ENCODE measurements at places on chromosomes 1 and 21.

- DNase-seq, result peak; percentile 21
Measured at GRCh38 chr1:168550971-168551370, 7.2 kb upstream of the XCL2 start.

- DNase-seq, result no peak
Measured at GRCh38 chr21:29271927-29272333, 26.8 kb upstream of the BACH1 start.

DNA sequence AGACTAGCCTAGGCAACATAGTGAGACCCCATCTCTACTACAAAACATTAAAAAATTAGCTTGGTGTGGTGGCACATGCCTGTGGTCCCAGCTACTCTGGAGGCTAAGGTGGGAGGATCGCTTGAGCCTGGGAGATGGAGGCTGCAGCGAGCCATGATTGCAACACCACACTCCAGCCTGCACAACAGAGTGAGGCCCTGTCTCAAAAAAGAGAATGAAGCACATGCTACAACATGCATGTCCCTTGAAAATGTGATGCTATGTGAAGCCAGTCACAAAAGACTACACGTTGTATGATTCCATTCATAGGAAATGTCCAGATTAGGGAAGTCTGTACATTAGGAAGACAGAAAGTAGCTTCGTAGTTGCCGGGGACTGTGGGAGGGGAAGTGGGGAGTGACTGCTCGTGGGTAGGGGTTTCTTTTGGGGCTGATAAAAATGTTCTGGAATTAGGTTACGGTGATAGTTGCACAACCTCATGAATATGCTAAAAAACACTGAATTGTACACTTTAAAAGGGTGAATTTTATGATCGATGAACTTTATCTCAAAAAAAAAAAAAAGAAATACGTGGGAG, 202.1 kb downstream of the KAZN start:
- DNase-seq, result no peak

DNA sequence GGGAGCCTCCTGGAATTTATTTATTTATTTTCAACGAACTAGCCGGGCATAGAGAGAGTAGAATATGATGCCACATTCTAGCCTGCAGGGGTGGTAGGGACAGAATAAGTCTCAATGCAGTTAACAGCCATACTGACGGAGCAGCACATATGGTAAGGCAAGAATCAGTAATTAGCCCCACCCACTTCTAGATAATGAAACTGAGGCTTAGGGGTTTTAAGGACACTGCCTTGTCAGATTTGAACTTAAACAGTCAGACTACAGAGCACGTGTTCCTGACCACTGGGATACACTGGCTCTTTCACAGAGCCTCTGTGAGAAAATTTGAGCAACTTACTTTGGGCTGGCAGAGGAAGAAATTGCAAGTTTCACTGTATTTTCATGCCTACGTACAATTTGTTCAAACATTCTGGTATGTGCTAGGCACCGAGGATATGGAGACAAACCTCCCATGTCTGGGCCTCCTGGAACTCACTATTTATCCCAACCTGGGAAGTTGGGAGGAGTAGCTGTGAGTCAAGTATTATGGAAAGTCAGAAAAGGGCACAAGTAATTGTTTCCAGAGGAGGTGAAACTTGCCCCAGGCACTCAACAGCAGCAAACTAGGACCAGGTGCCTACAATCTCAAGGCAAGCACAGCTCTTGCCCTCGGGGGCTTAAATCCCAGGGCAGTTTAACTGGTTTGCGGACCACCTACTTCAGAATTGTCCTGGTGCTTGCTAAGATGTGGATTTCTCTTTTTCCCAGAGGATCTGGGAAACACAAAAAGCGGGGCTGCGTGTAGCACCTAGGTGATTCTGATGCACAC, 1.6 kb upstream of the CLIC4 start:
- no peak for DNase-seq

- peak; percentile 62 for DNase-seq
Measured at GRCh38 chr1:182120411-182121258, 59.1 kb upstream of the ZNF648 start.

DNA sequence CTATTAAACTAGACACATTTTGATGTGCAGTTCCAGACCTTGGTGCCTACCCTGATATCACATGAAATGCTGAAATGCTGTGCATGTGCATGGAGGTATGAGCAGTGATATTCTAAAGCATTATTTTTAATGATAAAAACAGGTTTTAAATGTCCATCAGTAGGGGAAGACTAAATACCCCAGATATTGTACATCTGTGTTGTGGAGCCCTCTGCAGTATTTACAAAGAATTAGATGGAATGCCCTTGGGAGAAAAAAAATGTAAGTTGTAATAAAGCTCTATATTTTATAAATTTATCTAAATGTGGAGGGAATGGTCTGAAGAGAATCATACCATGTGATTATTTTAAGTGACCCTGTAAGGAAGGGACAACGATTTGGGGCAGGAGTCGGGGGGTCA, 39.1 kb upstream of the IGSF5 start:
- DNase-seq, result no peak

GRCh38 chr1:74504933-74505512, 7.4 kb downstream of the LRRC53 start:
- DNase-seq, result no peak

DNA sequence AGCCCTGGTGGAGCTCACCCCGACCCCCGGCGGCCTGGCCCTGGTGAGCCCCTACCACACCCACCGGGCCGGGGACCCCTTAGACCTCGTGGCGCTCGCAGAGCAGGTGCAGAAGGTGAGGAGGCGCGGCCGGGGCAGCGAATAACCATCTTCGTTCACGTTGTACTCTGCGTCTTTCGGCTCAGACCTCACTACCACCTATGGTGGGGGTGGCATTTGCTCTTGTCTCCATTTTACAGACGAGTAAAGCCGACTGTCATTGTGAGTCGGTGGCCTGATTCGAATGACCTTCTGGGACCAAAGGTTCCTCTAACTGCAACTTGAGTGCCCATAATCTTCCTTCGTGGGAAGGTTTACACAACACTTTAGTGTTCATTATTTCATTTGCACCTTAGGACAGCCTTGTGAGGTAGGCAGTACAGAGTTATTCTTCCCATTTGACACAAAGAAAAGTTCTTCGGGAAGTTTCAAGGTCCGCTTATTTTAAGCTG, 506 bp downstream of the C1orf50 start:
- peak; percentile 12 for DNase-seq

DNA sequence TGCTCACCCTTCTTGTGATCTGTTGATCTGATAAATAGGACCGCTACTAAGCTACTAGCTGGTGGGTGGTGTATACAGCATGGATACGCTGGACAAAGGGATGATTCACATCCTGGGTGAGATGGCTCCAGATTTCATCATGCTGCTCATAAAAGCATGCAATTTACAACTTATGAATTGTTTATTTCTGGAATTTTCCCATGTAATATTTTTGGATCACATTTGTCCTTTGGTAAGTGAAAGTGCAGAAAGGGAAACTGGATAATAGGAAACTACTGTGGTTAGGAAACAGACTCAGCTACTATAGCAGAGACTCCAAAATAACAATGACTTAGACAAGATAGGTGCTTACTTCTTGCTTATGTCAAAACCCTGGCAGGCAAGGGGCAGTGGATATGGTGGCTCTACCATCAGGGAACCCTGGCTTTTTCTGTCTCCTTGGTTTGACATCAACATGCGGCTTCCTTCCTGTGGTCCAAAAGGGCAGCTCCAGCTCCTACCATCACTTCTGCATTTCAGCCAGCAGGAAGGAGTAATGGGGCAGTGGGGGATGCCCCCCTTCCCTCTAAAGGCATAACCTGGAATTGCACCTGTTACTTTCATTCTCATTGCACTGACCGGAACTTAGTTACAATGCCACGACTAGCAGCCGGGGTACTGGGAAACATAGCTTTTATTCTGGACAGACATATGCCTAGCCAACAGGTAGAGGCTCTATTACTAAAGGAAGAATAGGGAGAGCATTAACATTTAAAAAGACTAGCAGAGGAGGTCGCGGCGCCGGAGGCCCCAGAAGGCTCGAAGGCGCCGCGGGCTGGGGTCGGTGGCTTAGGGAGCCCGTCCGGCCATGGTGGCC, 13.8 kb upstream of the AK2 start:
- no peak for DNase-seq

DNA sequence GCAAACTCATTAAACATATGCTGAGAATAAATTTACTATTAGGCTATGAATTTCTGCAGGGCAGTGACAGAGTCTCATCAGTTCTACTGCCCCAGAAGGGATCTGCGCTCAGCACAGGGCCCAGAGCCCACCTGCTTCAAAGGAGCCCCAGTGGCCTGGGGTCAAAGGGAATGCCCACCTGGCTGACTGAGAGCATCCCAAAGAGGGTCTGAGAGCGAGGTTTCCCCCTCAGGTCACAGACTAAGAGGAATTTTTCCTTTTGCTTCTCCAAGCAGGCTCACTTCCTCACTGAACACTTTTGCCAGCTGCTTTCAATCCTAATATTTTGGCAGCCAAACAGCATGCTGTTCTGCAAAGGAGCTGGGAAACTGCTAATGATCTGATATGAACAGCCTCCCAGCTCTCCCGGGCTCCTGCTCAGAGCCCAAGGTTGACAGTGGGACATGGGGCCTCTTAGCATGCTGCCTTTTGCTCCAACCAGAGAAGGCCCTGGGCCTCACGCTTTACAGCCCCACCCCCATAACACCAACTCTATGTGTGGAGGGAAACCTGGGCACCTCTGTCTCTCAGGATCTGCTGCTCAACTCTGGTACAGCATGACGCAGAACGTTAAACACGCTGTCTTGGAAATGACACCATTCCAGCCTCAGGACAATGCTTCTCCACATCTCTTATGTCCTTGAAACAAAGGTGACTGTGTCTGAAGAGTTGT, 70.7 kb upstream of the SYT6 start:
- no peak for DNase-seq

DNA sequence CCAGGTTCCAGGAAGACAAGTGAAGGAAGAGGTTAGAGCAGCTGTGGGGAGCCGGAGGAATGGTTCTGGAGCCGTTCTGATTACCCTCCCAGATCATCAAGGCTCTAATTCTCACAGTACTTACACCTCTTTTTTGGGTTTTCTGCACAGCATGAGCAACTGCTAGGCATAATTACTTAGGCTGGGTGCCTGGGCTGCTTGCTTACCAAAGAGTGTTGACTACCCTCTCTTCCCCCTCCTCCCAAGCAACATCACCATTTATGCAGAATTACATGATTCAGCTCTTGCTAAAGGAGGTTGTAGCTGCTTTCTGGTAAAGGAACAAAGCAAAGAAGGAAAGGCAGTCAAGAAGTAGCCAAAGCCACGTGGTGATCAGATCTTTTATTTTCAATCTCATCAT, 397.2 kb downstream of the KCNH1 start:
- DNase-seq, result no peak

DNA sequence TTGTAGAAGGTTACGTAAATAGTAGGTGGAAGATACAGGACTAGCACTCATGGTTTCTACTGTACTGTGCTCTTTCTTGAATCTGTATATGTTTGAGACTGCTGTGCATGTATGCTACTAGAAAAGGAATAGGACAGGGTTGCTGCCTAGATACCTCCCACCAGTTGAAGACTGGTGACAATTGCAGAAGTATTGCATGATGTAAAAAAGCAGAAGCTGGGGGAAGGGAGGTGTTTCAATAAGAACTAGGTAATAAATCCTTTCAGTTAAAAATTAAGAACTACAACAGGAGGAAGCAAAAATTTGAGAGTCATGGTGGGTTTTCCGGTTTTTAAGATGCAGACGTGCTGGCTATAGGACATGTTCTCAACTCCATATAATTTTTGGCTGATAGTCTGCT, 88.1 kb downstream of the CCDC30 start:
- DNase-seq, result no peak

DNA sequence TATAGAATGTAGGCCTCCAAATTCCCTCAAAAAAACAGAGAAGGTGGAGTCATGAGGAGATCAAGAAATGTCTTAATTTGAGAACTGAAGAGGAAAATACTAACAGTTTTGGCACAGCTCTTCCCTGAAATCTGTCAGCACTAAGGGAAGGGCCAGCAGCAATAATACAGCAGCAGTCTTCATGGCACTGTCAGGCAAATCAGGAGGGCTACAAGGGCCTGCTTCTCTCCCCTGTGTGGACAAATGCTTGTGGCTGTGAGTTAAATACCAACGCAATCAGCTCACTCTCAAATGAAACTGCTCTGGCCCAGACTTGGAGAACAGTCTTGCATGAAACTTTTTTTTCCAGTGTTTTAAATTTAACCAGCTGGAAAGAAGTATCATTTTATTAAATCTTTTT, 20.5 kb upstream of the CNN3 start:
- DNase-seq, result no peak

GRCh38 chr1:63915121-63915520, 141.3 kb downstream of the ROR1 start:
- DNase-seq, result no peak

GRCh38 chr1:160049101-160049500, 17.3 kb upstream of the PIGM start:
- DNase-seq, result no peak

GRCh38 chr1:110161849-110162248, 11.6 kb downstream of the SLC6A17 start:
- DNase-seq, result no peak

- DNase-seq, result no peak
Measured at GRCh38 chr1:194298007-194298598, 1111.7 kb upstream of the B3GALT2 start.

- DNase-seq, result no peak
Measured at GRCh38 chr21:18002393-18002792, 183.2 kb upstream of the C21orf91 start.

DNA sequence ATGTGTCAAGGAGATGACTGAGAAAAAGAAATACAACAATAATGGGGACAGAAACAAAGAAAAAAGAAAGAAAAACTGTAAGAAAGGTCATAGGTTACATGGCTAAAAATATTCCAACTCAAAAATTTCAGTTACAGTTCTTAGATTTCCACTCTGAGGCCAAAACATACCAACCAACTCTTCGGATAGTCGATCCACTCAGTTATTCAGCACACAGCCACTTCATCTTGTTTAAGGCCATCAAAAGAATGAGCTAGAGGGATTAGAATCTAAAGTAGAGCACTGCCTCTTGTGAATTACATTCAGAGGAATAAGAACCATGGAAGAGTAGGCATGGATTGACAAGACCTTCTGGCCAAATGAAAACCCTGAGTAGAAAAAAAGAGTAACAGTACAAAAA, 277.0 kb downstream of the MRPL39 start:
- no peak for DNase-seq

DNA sequence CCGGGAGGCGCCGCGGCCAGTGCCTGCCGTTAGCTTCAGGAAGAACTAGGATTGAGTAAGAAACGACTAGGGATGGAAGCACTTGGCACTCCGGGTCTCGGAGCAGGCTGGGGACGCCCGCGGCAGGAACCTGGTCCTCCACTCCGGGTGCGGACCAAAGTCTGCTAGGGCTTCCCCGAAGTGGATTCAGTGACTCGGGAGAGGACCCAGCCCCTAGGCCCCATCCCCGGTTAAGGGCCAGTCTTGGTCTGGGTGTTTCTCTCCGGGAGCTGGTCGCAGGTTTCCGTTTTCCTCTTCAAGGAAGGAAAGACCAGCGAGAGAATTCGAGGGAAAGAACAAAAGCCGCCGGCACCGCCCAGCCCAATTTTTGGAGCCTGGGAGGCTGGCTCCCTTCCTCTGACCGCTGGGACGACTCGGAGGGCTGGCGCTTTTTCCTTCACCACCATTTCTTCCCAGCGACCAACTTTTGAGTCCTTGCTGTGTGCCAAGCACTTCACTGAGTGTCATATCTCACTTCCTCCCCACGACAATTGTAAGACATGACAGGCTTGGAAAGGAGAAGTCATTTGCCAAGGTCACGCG, 16.8 kb upstream of the STMN1 start:
- DNase-seq, result peak; percentile 12

- DNase-seq, result no peak
Measured at GRCh38 chr1:28127617-28128257, 39.3 kb upstream of the EYA3 start.
